ENCODE measurements at places on chromosomes 2 and 18. TPM values are rescaled to one million over a fixed set of nuclear protein-coding genes. Genes with fewer than 3 reads are reported as not detected.

Gene LOXL3
- total RNA-seq: 110 TPM

Gene REG3G
- not detected for total RNA-seq

Gene AQP12B
- not detected for total RNA-seq

Gene POMC
- 1.2 TPM for total RNA-seq

Gene STAT4
- 0.56 TPM for total RNA-seq

Gene CRYBA2
- not detected for total RNA-seq

Gene CNDP1
- not detected for total RNA-seq

Gene PDE1A
- total RNA-seq: 9.7 TPM

Gene PID1
- total RNA-seq: 48.6 TPM

Gene EHBP1
- 61.9 TPM for total RNA-seq

Gene OTOS
- total RNA-seq: not detected

Gene ALPI
- total RNA-seq: not detected

Gene ZNF396
- total RNA-seq: 3.5 TPM

Gene ZRANB3
- 6.3 TPM for total RNA-seq
